ENCODE measurements at places on chromosomes 16 and 17. TPM values are rescaled to one million over a fixed set of nuclear protein-coding genes. Genes with fewer than 3 reads are reported as not detected.

- peaks cover 5% of the 10 kb centered on the region for H3K4me1 ChIP-seq
- no peaks in the 10 kb centered on the region for H3K27me3 ChIP-seq
- peak; percentile 85 for DNase-seq
- H3K36me3 ChIP-seq, result no peaks in the 10 kb centered on the region
- peak overlapping the region; percentile 67 for H3K27ac ChIP-seq
- H3K4me3 ChIP-seq, result peak overlapping the region; percentile 65
These were observed 46.7 kb downstream of the WNT3 start for GRCh38 chr17:46771561-46772474.

- DNase-seq, result no peak
- no peak overlapping the region for H3K27ac ChIP-seq
- no peaks in the 10 kb centered on the region for H3K4me1 ChIP-seq
- H3K4me3 ChIP-seq, result no peak overlapping the region
- no peaks in the 10 kb centered on the region for H3K36me3 ChIP-seq
These were observed 65.7 kb downstream of the CEP112 start for GRCh38 chr17:66126231-66126630.

- H3K4me3 ChIP-seq, result no peak overlapping the region
- H3K36me3 ChIP-seq, result no peaks in the 10 kb centered on the region
- no peak overlapping the region for H3K27ac ChIP-seq
- no peaks in the 10 kb centered on the region for H3K4me1 ChIP-seq
- DNase-seq, result no peak
- H3K27me3 ChIP-seq, result no peaks in the 10 kb centered on the region
These were observed 719.0 kb downstream of the KCNJ2 start for GRCh38 chr17:70888324-70888723.

- H3K27ac ChIP-seq, result no peak overlapping the region
- DNase-seq, result no peak
- no peaks in the 10 kb centered on the region for H3K4me1 ChIP-seq
These were observed 275.1 kb upstream of the MYOCD start for GRCh38 chr17:12390631-12391030.

Gene NLRC3
- total RNA-seq, result 0.56 TPM

Gene CD300E
- total RNA-seq, result 0.91 TPM
